ENCODE measurements at places on chromosomes 7 and 10. TPM values are rescaled to one million over a fixed set of nuclear protein-coding genes. Genes with fewer than 3 reads are reported as not detected.

DNA sequence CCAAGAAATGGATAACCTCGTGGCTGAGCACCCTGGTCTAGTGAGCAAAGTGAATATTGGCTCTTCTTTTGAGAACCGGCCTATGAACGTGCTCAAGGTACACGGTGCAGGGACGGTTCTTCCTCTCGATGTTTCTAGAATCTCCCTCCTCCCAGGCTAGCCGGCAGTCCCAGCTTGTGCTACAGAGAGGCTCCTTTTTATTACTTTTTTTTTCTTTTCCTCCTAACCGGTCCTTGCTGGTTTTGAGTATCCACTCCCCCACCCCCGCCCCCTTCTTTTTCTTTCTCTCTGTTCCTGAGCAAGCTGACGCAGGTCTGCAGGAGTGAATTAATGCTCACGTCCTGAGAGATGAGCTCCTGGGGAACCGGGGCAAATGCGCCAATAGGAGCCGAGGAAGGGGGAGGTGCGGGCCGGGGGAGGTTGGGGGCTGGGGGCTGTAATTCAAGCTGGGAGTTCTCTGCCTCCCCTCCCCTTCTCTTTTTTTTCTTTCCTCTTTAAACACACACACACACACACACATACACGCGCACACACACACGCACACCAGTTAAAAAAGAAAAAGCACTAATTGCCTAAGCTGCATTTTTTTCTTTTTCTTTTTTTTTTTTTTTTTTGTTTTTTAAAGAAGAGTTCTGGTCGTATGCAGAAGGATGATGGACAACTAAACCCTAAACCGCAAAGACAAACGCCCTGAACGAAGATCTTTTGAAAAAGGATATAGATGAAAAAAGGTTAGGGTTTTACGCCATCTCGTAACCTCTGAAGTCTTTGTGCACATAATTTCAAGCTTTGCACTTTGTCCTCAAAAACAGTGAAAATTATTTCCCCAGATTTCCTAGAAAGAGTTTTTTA is 6.6 kb downstream of the CPA2 start:
- H3K27ac ChIP-seq, result no peak overlapping the region
- peaks cover 51% of the 10 kb centered on the region for H3K27me3 ChIP-seq
- no peaks in the 10 kb centered on the region for H3K36me3 ChIP-seq
- DNase-seq, result no peak
- peak overlapping the region; percentile 64 for H3K4me3 ChIP-seq
- H3K4me1 ChIP-seq, result peaks cover 5% of the 10 kb centered on the region

- H3K36me3 ChIP-seq, result no peaks in the 10 kb centered on the region
- peak within 1 kb of the TSS; percentile 95 for H3K4me3 ChIP-seq
- peak within 1 kb of the TSS; percentile 100 for H3K27ac ChIP-seq
- H3K4me1 ChIP-seq, result peaks cover 31% of the 10 kb centered on the region
- DNase-seq, result peak; percentile 98
- no peaks in the 10 kb centered on the region for H3K27me3 ChIP-seq
Measured at GRCh38 chr10:110919349-110919931, at the start of gene SHOC2. Gene SHOC2, plus strand, starts transcription at chr10:110919604. Its CDS starts 44,755 bp downstream, at chr10:110964359.

DNA sequence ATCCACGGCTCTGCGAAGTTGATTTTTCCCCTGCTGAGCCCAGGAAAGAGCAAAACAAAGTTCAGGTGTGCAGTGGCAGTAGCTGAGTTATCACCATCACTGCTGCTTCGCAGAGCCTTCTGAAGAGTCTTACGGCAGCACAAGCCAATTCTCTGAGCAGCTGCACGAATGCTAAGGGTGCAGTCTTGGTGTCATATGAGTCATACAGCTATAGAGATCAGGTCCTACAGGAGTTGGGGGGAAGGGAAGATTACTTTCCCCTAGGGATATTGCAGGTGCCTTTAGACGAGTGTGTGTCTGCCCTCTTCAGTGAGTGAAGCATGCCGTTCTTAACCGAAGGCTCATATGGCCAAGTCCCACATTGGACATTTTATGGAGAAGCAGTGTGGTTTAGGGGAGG is 227.8 kb downstream of the CELF2 start:
- H3K27ac ChIP-seq, result no peak overlapping the region
- peak; percentile 27 for DNase-seq
- H3K4me3 ChIP-seq, result no peak overlapping the region
- H3K36me3 ChIP-seq, result peaks cover 10% of the 10 kb centered on the region
- H3K27me3 ChIP-seq, result no peaks in the 10 kb centered on the region

- no peak for DNase-seq
- no peaks in the 10 kb centered on the region for H3K36me3 ChIP-seq
- H3K4me1 ChIP-seq, result peaks cover 15% of the 10 kb centered on the region
Measured at GRCh38 chr7:22204312-22204711, 152.6 kb downstream of the RAPGEF5 start.

HECW1 gene
- not detected for polyA plus RNA-seq

CTAGE15 gene
- polyA plus RNA-seq, result not detected

MEOX2 gene
- polyA plus RNA-seq, result not detected

CUZD1 gene
- 1.2 TPM for polyA plus RNA-seq

HPSE2 gene
- polyA plus RNA-seq, result not detected
